ENCODE measurements at places on chromosomes 2 and 18.

- DNase-seq, result no peak
These were observed 24.2 kb upstream of the ARMC9 start for GRCh38 chr2:231174211-231174651.

GRCh38 chr2:232240906-232241305 is 137.6 kb upstream of the ALPP start:
- DNase-seq, result no peak

DNA sequence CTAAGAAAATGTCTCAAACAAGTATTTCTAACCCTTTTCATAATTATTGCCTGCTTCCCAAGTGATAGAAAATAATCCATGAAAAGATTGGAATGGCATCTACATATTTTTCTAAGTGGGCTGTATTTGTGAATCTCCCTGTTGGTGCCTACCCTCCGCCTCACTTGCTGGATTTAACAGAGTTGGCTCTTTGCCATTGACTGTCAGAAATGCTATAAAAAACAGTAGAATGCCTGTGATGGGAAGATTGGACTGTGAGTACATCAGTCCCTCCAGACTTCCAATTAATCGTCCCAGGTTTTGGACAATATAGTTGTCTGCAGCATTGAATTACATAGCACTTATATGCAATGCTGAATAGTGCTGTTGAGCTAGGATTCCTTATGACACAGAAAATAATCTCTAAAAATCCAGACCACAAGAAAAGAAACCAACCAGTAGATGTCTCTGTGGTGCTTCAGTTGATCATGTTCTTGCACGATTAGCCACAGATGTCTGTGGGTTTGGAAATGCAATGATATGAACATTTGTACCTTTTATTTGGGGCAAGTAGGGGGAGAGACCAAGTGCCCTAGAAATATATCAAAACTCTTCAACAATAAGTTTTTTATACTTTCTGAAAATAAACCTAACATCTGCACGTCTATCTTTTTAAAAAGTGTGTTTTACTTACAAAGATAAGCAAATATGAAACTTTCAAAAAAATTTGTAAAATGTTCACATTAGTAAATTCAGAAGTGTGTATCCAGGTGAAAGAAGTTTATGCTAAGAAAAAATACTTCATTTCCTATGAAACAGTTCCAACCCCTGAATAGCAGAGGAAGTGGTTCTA is 88.5 kb downstream of the DYNAP start:
- DNase-seq, result no peak

DNA sequence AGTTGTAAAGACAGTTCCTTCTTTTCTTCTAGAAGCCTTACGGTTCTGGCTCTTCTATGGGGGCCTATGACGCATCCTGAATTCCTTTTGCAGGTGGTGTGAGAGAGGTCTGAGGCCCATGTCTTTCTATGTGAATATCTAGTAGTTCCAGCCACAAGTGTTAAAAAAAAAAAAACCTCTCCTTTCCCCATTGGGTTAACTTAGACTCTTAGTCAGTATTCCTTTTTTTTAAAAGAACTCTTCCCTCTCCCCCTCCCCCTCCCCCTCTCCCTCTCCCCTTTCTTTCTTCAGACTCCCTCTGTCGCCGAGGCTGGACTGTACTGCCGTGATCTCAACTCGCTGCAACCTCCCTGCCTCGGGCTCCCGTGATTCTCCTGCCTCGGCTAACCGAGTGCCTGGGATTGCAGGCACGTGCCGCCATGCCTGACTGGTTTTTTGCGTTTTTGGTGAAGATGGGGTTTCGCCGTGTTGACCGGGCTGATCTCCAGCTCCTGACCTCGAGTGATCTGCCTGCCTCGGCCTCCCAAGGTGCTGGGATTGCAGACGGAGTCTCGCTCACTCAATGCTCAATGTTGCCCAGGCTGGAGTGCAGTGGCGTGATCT is 11.4 kb upstream of the CIDEA start:
- DNase-seq, result no peak

DNA sequence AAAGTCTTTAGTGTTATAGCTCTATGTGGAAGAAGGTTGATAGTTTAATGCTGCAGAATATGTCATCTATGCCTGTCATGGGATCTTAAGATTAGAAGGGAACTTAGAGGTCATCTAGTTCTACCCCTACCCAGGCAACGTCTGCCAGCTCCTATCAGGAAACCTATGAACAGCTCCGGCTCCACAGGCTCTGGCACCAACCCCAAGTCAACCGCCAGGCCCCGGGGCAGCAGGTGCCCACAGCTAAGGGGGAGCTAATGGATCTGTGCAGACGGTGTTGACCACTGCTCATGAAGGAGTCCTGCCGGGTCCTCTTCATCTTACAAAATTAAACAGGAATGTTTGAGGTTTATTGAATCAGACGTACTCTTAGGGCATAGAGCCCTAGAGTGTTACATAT is 440.8 kb upstream of the KLHL29 start:
- DNase-seq, result no peak

- DNase-seq, result no peak
These were observed 59.0 kb downstream of the E2F6 start for GRCh38 chr2:11406958-11407381.

DNA sequence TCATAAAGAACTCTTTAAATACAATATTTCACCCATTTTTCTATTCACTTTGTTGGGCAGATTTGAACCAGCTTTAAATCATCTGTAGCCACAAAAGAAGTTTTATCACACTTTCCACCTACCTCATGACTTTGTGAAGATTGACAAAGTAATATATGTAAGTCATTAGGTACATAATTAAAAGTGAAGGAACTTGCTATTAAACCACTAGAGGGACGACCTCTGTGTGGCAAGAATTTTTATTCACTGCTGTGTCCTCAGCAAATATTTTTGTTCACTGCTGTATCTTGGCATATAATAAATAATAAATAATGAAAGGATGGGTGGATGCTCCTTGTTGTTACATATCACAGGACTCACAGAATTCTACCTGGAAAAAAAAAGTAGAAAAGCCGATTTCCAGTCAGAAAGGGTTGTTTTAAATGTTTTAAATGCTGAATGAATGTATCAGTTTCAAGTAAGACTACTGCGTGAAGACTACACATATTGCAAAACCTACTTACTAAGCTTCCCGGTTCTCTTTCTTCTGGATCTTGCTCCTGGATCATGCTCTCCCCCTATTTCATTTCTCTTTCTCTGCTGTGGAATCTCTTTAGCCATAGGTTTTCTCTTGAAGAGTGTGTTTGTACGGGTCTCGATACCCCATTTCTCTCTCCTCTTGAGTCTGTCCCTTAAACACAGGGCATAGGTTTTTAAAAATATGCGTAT is 44.8 kb downstream of the KCMF1 start:
- no peak for DNase-seq

GRCh38 chr2:103785432-103785831 is 1023.6 kb downstream of the TMEM182 start:
- DNase-seq, result no peak

GRCh38 chr2:193584522-193584938 is 1389.8 kb upstream of the TMEFF2 start:
- DNase-seq, result no peak

DNA sequence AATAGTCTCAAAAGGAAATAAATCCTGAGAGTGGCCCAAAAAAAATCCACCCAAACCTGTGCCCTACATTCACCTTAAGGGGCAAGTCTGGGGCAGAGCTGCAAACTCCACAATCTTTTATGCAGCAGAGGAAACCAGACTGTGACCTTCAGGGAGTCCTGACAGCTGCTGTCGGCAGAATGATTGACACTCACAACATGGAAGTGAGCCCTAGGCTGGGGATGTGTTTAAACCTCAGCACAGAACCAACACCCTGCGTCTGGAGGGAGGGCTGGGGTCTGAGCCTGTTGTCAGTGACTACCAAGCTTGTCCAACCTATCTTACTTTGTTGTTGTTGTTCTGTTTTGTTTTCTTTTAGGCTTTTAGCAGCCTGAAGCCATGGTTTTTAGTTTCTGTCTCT is 39.6 kb downstream of the CRACDL start:
- no peak for DNase-seq

GRCh38 chr2:160472839-160473251 is 20.8 kb downstream of the RBMS1 start:
- DNase-seq, result no peak

GRCh38 chr2:174762464-174762863 is 1.8 kb downstream of the CHRNA1 start:
- no peak for DNase-seq
